Pons (tissue), 1 donor: ENCODE measurements at places on chromosomes 3 and 15.

GRCh38 chr3:119783883-119784282, 2.0 kb downstream of the NR1I2 start:
- no peak for DNase-seq

GRCh38 chr3:147371140-147371539, 35.2 kb downstream of the ZIC4 start:
- DNase-seq: no peak

DNA sequence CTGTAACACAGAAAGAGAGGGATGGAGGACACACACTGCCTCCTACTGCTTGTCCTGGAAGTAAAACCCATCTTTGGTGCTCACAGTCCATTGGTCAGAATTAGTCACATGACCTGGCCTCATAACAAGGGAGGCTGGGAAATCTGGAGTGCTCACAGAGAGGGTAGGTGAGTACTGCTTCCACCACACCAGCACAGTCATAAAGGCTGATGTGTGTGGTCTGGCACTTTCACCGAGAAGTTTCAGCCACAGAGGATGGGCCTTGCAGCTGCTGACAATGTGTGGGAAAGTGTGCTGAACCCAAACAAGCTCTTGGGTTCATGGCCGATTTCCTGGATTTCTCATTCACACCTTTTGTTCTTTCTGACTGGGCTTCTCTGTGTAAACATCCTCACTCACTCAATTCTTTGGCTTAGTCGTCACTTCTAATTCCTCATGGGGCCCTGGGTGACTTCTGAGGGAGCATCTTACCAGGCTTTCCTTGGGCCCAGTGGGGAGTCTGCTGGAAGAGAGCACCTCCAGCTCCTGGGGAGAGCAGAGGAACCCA, 100.7 kb downstream of the ASB7 start:
- no peak for DNase-seq

DNA sequence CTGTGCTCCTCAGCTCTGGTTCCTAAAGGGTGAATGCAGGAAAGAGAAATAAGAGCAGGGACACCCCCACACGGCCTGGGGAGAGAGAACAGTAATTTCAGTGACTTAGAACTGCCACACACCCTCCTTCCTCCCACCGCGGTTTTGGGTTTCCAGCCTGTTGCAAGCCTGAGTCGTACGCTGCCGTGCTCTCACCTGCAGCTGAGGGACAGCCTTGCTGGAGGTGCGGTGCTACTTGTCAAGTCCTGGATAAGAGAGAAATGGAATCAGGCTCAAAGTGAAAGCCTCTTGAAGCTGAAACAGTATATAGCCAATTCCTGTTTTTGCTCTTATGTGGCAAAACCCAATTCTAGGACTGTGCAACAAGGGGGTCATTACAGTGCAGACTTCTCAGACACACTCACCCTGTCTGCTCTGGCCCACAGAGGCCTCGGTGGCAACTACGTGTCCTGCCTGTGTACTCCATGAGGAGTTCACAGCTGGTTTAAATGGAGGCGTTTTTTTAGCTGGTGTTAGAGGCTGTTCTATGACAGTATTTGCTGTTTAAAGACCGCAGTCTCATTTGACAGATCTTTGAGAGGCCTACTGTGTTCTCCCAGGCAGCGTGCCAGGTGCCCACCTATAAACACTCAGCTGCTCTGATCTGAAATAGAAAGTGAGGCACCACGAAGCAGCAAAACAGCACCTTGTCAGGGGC, 42.9 kb downstream of the TBC1D2B start:
- no peak for DNase-seq

GRCh38 chr15:47997195-47998080, 123.4 kb upstream of the SLC24A5 start:
- DNase-seq: no peak

DNA sequence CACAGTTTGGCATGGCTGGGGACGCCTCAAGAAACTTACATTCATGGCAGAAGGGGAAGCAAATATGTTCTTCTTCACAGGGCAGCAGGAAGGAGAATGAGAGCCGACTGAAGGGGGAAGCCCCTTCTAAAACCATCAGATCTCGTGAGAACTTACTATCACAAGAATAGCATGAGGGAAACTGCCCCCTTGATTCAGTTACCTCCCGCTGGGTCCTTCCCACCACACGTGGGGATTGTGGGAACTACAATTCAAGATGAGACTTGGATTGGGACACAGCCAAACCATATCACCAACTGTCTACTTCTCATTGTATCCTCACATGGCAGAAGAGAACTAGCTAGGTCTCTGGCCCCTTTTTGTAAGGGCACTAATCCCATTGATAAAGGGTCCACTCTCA, 30.5 kb downstream of the CCDC32 start:
- DNase-seq: no peak

DNA sequence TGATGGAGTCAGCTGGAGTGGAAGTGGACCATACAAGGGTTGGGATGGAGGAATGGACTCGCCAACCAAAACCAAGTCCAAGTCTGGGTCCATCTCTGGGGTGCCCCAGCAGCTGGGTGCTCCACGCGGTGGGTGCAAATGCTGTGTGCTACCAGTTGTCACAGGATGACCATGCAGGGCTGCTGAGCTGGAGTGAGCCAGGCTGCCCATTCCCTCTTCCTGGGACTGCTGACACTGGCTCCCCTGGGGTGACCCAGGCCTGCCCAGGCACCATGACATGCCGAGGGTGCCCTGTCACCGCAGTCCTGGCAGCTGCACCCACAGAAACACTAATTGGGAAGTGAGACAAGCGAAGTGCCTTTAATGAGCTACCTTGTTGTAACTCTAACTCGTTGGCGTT, 140.2 kb downstream of the TPRA1 start:
- no peak for DNase-seq

DNA sequence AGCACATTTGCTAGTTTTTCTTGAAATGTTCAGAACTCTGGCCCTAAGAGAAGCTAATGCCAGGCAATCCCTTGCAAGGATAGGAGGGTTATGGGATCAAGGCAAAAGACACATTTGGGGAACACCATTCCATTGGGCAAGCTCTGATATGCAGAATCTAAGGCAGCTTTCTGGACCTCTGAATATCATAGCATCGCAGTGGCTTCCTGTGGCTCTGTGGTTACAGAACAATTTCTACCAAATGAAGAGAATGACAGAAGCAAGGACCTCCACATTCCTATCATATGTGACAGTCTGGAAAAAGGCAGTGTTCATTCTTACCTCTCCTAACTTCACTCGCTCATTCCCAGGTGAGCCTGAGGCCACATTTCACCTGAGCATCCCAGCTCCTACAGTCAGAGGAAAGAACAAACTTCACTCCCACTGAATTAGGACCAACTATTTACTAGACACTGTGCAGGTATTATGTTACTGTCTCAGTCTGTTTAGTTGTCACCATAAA, 836.1 kb upstream of the CFAP20DC start:
- DNase-seq: no peak

- no peak for DNase-seq
These were observed 57.0 kb upstream of the ITGA11 start for GRCh38 chr15:68488966-68489365.

DNA sequence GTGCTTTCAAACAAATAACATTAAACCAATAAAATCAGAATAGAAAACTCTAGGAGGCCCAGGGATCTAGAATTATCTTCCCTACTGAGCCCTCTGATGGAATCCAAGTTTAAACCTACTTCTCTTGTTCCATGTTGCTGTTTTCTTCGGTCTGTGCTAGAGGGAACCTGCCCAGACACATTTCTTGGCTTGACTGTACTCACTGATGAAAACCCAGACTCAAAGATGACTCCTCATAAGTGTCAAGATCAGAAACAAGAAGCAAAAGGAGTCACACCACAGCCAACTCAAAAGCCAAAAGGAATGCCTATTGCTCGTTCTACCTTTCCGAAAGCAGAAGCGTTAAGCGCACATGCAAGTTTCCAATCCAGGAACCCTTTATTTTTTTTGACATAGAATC, 31.6 kb downstream of the SCAP start:
- no peak for DNase-seq

DNA sequence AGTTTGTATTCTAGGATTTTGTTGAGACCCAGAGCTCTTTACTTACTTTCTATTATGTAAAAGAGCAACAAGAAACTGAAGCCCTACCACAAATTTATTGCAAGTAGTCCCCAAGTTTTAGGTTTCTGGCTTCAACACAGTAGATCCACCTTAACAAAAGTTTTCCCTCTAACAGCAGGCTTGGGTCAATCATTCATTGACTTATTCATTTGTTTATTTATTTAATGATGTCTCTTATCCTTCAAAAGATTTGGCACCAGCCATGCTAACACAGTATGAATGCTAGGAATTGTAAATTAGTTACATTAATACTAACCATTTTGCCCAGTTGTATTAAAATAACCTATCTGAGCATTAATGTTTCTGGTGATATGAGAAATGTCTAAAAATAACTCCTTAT, 88.6 kb downstream of the IQCH start:
- no peak for DNase-seq

- DNase-seq: no peak
These were observed 372.1 kb upstream of the ARHGEF26 start for GRCh38 chr3:153749070-153749610.

DNA sequence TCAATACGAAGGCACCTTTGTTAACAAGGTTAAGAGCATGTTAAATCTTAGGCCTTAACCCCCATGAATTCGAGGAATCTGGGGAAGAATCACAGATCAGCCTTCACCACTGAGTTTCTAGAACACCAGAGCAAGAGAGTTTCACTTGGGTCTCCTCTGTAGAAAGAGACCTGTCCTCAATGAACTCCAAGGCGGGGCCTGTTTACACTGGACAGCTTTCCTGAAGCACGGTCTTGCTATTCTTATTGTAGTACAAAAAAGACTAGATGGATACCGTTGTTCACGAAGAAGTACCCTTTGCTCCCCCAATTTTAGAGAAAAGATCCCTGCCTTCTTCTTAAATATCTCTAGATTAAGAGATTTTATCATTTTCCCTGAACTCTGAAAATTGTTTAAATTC, 64.9 kb downstream of the USF3 start:
- DNase-seq: no peak

DNA sequence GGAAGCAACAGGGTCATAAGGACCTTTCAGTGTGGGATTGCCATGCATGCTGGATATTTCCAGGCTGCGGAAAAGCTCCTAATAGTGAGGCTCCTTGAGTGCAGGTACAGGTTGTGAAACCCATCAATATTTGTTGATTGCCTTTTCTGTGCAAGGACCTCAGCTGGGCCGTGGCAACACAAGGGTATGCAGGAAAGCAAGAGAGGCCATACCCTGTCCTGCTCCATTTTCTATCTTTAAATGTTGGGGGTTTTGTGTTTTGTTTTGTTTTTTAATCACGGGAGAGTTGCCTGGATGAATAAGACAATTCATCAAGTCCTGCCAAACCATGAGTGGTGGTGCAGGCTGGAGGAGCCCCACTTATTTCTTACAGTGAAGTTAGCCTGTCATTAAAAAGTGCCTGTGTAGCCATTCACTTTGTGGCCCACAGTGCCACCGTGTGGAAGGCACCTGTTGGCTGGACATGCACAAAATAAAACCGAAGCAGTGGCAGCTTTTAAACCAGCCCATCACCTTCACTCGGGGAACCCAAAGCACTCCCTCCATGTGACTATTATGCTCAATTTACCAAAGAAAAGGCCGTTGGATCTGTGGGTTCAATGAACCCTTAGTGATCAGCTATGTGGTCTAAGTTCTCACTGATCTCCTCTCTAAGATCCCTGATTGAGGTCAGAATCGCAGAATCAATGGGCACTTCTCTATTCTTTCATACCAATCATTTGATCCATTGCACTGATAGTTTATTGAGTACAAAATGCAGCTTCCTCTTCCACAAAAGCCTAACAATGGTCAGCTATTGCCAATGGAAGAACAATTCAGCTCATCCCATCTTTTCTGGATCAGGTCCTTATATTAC, 42.2 kb downstream of the CLDN18 start:
- peak; percentile 14 for DNase-seq

- no peak for DNase-seq
These were observed 514.8 kb downstream of the MECOM start for GRCh38 chr3:169148448-169149348.

- DNase-seq: no peak
These were observed 1.8 kb downstream of the TAMM41 start for GRCh38 chr3:11844891-11845290.

DNA sequence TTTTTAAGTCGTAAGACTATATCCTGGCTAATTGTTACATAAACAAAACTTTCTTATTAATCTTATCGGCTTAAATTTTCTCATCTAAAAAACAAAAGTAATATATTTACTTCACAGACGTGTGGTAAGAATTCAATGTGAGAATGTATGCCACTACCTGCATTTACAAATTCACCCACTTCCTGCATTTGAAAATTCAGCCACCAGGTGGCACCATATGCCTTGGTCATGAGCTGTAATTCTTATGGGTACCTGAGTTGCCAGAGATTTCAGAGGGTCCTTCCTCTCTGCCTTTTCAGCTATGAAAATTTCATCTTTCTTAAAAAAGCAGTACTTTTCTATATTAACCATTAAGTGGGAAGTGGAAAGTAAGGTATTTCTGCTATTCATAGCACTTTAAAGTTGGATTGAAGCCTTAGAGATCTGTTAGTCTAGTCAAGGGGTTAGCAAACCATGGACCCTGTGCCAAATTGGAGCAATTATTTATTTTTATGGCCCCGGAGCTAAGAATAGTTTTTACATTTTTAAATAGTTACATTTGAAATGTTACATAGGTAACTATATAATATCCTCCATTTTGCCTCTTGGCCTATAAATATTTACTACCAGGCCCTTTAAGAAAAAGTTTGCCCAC, 127.8 kb downstream of the HCN4 start:
- DNase-seq: peak; percentile 73

GRCh38 chr3:13574083-13574797, 25.3 kb downstream of the FBLN2 start:
- DNase-seq: no peak

- DNase-seq: no peak
These were observed 251.5 kb downstream of the GABRG3 start for GRCh38 chr15:27222479-27222878.

DNA sequence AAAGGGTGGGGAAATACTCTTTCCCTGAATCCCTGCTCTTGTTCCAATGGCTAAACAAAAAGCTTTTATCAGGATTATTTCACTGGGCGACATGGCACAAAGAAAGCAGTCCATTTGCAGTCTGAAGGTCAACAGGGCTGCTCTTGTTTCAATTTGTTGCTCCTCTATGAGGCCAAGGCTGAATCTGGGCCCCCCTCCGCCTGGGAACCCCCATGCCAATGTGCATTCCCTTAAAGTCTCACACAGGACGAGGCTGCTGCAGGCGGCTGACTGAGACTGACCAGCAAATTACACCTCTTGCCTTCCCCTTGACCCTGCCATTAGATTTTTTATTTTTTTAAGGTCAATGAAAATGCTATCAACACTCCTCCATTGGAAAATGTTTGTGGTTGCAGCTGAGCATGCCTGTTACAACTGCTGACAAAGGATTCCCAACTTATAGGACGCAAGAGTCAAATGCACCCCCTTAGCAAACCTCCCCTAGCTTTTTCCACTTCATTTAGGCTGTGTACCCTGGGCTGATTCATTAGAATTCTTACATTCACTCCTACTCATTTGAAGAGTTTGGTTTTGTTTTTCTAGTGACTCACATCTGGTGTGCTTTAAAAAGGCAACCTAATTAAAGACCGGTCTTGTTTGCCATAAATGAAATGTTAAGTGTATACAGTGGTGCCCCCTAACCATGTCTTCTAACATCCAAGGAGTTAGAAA, 60.8 kb upstream of the ARHGEF3 start:
- DNase-seq: peak; percentile 91
